Activated T-cell treated with anti-CD3 and anti-CD28 coated beads, Interleukin-2, amount 50 U/mL, for 4 hours (primary cell): ENCODE measurements at places on chromosomes 12 and 14.

GRCh38 chr12:45426294-45426693 lies 210.4 kb downstream of the ANO6 start:
- no peak for DNase-seq

- no peak for DNase-seq
These were observed 1.0 kb downstream of the CACNA2D4 start for GRCh38 chr12:1917172-1918070.

GRCh38 chr12:132146772-132147422 lies 2.6 kb downstream of the NOC4L start:
- DNase-seq: no peak

DNA sequence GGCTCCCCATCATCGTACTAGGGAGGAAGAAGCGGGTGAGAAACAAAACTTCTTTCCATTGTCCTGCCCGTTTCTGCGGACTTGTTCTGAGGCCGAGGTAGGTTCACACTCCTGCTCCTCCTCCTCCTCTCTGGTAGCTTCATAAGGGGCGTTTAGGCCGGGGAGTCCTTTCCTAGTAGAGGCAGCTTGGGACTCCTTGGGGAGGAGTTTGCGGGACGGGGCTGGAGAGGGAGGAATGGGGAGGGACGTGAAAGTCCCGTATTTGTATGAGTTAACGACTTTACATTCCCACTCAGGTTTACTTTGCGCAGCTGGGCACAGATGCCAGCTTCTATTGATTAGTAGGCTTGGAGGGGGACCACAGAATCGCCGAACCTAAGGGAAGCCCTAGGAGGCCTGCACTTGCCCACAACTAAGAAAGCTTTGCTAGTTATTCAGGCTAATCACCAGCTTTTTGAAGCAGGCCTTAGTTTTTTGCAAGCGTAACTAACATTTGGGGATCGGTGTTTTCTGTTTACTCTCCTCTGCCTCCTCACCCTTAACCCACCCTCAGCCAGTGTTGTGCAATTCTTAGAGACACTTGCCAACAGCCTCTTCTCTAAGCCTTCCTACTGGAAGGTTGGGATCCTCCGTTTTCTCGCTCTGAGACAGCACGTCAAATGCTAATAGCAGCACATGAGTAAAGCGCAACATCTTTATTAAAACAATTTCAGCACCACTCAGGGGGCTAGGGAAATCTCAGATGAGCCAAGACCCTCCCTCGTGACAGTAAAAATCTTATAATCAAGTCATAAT lies 499 bp downstream of the RNASE4 start:
- no peak for DNase-seq

- no peak for DNase-seq
These were observed 173.5 kb downstream of the SLC41A2 start for GRCh38 chr12:104784592-104784991.

GRCh38 chr14:52150162-52150561 lies 81.3 kb upstream of the NID2 start:
- no peak for DNase-seq

DNA sequence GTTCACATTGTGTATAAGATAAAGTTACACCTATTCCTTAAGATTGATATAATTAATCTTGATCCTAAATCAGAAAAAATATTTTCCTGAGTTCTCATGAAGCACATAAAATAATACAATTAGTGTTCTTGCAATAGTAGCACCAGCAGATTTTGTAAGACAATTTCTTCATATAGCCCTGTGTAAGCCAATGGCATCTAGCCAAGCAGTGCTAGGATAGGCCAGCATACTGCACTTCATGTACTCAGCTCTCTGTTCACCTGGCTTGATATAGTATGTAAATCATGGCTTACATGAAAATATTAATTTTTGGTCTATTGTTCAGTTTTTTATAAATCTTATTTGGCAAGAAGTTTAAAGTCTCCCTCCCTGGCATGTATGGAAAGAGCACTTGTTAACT lies 1.9 kb downstream of the KLRF2 start:
- DNase-seq: no peak

DNA sequence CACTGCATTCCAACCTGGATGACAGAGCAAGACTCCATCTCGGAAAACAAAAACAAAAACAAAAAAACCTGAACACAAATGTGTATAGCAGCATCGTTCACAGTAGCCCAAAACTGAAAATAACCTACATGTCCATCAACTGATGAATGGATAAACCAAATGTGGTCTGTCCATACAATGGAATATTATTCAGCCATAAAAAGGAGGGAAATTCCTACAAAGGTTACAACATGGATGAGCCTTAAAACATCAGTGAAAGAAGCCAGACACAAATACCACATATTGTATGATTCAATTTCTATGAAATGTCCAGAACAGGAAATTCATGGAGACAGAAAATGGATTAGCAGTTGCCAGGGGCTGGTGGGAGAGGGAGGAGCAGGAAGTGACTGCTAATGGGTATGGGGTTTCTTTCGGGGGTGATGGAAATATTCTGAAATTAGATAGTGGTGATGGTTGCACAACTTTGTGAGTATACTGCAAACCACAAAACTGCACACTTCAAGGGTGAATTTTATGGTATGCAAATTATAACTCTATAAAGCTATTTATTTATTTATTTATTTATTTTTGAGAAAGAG lies 4.0 kb downstream of the MYL2 start:
- DNase-seq: no peak

DNA sequence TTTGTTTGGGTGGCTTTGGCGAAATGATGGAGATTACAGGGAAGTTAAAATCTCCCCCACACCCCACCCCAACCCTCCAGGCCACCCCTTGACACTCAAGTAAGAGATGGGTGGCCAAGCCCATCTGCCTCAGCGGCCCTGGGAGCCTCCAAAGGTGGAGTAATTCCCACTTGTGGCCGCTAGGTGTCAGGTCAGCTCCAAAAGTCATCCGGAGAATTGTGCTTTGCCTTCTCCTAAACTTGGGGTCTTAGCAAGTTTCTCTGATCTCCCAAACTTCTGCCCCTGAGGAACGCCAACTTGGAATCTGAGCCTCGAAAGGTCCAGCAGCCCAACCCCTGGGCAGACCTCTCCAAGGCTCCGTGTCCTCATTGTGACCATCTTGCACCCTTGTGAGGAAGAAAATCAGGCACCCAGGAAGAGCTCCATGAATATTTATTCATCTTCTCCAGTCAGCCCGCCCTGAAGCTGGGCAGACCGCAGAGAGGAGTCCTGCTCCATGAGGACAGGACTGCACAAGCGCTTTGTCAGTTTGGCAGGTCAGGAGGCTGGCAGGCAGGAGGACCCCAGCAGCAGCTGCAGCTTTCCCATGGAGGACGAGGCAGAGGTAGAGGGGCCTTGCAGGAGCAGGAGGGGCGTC lies 46.7 kb downstream of the LRRC74A start:
- DNase-seq: peak; percentile 66

DNA sequence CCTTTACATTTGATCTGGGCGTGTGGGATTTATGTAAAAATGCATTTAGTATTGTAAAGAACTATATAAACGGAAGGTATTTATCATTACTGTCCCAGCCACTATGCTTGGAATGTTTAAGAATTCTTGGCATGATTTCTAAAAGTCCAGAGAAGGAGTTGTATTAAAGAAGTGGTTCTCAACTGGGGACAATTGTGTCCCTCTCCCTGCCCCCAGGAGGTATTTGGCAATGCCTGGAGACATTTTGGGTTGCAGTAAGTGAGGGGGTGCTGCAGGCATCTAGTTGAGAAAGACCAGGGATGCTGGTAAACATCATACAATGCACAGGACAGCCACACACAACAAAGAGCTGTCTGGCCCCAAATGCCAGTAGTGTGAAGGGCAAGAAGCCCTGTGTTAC lies 7.2 kb downstream of the SLC38A1 start:
- no peak for DNase-seq

DNA sequence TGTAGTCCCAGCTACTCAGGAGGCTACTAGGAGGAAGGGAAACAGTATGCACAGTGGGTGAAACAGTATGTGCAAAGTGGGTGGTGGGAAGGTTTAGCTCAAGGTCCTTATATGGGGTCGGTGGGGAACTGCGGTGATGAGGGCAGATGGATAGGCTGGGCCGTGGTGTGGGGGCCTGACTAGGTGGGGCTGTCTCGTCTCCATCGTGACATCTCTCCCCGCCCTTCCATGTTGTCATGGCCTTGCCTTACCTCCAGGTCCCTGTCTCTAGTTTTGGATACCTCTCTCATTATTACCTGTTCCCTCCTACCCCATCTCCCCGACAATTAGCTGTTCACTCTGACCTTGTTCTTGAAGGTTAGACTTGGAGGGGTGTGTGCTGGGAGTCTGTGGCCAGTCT lies 4.4 kb upstream of the NR4A1 start:
- no peak for DNase-seq

DNA sequence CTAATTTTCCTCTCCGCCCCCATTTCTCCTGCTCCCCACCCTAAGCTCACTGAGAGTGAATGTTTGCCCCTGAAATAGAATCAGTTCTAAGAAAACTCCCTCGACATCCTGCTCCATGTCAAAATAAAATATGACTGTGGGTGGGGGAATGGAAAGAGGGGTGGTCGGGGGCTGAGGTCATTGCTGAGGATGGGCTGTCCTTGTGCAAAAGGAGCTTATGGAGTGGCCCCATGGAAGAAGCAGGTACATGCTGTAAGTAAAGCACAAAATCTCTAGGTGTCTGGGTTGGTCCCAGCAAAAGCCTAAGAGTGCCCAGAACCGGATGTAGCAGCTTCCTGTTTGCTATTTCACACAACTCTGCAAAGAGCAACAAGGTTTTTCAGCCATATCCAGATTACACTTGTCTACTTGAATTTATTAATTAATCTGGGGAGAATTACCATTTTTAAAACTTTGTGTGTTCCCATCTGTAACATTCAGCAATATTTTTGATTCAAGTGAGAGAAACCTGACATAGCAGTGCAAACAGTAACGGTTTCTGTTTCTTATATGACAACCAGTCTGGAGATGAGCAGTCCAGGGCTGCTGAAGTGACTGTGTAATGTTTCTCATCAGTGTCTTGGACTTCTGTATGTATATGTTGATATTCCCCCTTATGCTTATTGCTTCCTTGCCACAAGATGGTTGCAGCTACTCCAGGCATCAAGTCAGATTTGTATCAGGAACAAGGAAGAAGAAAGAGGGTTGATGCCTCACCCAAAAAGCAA lies 40.4 kb upstream of the GZMB start:
- no peak for DNase-seq

DNA sequence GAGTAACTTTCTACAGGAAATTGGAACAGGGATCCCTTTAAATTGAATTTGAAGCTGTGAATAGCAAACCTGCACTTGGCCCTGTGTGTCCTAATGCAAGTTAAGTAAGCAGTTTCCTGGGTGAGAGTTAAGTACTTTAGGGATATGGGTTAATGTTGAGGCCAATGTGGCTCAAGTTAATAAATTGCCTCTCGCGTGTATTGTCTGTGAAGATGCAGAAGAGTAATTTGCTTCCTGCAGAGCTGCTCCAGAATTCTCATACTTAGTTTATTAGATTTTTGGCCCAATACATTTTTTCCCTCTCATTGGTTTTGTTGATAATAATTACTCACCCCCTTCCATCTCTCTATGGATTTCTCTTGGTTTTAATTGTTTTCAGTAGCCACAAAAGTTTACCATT lies 86.5 kb downstream of the SLC25A47 start:
- no peak for DNase-seq

- DNase-seq: no peak
These were observed 3.2 kb upstream of the ATXN2 start for GRCh38 chr12:111602348-111602747.

- DNase-seq: no peak
These were observed 201.9 kb downstream of the PHETA1 start for GRCh38 chr12:111166779-111167540.

DNA sequence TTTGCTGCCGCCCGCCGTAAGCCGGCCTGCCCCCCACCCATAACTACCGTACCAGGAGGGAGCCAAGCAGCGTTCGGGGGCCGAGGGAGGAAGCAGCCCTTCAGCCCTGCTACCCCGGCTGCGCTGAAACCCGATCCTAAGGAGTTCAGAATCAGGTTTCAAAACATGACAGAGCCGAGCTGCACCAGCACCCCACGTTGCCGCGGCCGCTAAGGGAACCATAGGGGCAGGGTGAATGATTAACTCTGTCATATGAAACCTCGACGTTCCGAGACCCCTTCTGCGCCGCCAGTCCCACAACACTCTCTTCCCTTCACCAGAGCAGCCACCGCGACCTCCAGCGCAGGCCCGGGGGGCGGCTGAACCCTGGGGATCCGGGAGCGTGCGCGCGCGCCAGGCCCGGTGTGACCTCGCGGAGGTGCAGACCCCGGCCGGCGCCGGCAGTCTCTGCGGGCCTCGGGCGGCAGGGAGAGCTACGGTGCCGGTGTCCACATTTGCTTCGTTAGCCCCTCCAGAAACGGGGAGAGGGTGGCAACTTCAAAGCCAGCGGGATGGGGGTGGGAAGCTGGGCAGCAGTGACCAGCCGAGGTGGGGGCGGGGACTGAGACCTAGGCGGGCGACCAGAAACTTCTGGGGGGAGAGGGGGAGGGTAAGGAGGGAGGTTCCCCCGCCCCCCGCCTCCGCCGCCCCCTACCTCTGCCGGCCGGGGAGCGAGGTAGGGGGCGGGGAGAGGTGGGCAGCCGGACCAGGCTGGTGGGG lies 1.6 kb downstream of the SIX4 start:
- DNase-seq: peak; percentile 13

GRCh38 chr12:19710811-19711793 lies 271.8 kb downstream of the AEBP2 start:
- DNase-seq: no peak

- no peak for DNase-seq
These were observed 34.6 kb downstream of the PTPRO start for GRCh38 chr12:15356951-15357364.

DNA sequence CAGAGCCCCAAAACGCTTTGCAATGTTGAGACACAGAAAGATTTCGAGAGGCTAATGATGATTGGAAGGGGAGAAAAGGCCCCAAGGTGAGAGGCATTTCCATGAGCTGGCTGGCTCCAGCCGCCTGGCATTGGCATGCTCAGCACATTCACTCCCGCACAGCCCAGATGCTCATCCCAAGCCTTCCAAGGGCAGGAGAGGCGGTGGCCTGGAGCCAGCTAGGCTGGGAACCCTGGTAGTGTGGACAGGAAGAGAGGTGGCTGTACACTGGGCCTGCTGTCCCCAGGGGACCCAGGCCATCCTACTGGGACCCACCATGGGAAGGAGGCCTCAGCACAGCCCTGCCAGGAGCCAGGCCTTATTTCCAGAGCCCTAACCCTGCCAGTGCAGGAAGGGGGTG lies 72.2 kb downstream of the SPTB start:
- no peak for DNase-seq

DNA sequence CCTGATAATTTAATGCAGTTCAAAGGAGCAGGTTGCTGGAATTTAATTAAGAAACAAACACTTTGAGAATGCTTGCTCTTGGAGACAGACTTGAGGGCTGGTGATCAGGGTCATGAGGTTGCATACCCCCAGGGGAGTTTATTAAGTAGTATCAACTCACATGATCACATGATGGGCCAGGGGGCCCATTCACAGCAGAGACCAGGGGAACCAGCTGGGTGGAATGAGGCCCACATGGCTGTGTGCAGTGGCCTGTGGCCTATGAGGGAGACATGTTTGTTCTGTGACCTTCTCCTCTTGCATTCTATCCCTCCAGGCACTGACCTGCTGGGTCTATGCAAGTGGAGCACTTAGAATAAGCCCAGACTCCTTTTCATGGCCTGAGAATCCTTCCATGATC lies 266.6 kb upstream of the PWP1 start:
- DNase-seq: no peak
